ENCODE measurements at places on chromosomes 1 and 21.

DNA sequence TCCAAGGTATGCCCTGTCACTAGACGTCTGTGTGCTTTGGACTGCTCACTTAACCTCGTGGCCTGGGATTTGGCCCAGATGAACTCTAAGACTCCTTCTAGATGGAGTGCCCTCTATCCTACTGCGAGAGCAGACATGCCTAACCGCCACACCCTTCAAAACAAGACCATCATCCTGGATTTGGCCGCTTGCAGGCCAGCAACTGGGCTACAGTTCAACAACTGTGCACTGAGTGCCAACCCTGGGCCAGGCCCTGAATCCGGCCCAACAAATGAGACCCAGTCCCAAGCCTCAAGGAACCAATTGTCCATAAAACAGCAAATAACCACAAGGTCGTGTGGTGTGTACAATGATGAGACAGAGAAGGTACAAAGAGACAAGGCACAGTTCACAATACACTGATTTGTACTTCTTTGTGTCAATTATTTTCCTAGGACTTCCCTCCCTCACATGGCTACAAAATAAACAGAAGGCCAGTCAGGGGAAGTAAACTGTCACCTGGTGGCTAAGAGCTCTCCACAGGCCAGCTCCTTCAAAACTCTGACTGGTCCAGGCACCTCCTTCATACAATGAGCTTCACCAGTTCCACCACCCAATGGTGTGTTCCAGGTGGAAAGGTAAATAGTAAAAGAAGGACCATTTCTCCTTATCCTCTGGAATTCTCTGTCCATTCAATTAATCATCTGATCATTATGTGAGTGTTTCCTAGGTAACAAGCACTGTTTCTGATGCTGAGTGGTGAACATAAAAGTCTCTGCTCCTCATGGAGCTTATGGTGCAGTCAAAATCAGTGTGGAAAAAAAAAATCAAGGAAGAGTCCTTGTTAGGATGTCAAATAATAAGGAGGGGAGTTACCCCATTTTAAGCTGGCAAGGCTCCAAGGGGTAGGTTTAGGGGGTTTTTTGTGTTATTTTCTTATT, 60.4 kb downstream of the CAPZB start:
- no peak for DNase-seq

GRCh38 chr1:220123889-220124288, 30.0 kb downstream of the IARS2 start:
- DNase-seq, result no peak

GRCh38 chr1:39657923-39658485, 13.9 kb downstream of the NT5C1A start:
- DNase-seq, result peak; percentile 39

DNA sequence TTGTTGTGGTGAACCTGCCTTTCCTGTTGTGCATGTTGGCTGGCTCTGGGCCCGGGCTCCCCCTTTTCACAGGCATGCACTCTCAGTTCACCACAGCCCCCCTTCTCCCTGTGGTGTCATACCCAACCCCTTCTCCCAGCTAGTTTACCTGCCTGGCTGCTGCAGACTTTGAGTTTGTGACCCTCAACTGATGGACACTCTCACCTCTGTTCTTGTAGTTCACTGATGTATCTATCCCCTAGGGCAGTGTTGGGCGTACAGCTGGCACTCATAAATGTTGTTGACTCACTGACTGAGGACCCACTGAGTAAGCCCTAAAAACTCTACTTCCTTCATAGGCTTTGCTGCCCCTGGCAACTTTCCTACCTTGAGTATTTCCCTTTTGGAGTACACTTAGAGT, 54.9 kb downstream of the WDR64 start:
- DNase-seq, result no peak

DNA sequence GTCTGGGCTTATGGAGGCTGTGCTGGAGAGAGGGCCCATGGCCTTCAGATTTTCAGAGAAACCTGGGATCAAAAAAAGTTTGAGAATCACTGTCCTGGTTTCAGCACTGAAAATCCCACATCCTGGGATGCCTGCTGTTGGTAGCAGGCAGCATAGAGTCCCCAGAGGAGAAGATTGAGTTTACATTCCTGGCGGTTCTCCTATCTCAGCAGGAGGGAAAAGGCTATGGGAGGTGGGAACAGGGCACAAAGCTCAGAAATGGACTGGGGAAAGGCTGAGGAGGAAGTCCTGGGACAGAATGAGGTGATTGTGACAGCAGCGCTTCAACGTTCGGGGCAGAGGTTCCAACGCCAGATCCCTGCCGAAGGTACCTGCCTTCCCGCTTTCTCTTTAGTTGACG, 103.4 kb downstream of the ETS2 start:
- DNase-seq, result no peak

DNA sequence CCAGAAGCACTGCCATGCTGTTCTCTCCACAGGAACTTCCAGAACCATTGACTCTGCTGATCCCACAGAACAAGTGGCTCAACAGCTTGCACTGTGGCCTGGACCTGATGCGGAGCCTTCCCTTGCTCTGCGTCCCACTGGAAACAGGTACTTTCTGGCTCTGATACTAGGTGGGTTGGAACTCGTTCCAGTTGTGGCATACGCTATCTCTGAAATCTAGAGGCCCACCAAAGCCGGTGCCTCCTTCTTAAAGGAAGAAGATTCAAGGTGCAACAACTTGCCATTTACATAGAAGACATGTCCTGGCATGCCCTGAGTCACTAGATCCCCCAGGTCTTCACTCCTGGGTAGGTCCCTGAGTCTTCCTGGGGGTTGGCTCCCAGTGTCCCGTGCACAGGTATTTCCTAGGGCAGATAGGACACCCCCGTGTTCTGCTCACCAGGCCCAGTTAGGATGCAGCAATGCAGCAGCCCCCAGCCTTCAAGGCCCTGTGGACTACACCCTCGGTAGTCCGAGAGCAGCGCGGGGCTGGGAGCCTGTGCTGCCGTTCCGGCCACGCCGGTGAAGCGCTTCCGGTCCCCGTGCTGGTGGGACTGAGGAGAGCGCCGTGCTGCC, 10.8 kb upstream of the PCBP3 start:
- no peak for DNase-seq

- DNase-seq, result no peak
Measured at GRCh38 chr21:17495680-17496079, 17.2 kb upstream of the CXADR start.

DNA sequence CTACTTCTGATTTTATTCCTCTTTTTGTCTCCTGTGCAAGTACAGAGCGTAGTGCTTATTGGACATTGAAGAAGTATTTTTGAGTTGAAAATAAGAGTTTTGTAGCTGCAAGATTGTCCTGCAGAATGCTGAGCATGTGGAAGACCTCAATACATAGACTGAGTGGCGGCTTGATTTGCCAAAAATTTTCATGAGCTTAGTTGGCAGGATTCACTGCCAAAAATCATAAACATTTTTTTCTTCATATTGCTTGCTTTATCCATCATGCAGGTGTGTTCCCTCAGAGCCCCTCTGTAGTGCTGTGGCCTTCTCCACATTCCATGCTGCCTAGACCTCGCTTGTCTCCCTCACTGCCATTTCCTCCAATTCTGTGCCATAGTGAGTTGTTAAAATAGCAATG, 100.1 kb downstream of the DUSP10 start:
- DNase-seq, result no peak

GRCh38 chr1:173364827-173365226, 112.3 kb upstream of the PRDX6 start:
- DNase-seq, result no peak

DNA sequence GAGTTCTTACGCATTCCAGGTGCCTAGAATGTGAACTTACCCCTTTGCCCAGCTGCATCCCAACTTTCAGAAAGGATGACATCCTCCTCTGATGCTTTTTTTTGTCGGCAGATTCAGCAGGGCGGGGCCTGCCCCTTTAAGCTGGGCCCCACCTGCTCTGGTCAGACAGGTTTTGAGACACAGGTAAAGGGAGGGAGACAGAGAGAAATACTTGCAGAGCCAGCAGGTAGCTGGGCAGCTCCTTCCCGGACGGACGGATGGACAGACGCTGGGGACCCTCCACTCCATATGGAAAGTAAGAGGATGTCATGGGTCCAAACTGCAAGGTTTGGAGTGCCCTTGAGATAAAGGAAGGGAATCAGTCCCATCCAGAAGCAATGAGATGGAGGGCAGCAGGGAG, at the start of gene TMEM79:
TSS of gene TMEM79 (plus strand) at position 214 of the 400 bp plus-strand sequence. CDS start 902 bp downstream, outside the sequence.
- DNase-seq, result no peak

DNA sequence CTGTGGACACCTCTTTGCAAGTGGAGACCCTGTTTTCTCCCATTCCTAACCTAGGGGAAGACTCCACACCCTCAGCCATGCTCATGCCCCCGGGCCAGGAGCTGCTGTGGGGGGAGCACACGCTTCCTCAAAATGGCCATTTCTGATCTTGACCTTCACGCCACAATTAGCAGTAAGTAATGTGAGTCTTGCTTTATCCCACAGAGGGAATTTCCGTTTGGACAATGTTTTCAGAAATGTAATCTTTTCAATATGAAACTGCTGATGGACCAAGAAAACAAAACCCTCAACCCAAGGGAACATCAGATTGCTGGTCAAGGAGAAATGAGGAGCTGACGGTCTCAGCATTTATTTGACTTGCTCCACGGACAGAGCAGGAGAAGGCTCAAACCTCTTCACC, 8.3 kb upstream of the KCNE1 start:
- DNase-seq, result no peak

GRCh38 chr1:221921936-221922335, 180.0 kb upstream of the DUSP10 start:
- no peak for DNase-seq

DNA sequence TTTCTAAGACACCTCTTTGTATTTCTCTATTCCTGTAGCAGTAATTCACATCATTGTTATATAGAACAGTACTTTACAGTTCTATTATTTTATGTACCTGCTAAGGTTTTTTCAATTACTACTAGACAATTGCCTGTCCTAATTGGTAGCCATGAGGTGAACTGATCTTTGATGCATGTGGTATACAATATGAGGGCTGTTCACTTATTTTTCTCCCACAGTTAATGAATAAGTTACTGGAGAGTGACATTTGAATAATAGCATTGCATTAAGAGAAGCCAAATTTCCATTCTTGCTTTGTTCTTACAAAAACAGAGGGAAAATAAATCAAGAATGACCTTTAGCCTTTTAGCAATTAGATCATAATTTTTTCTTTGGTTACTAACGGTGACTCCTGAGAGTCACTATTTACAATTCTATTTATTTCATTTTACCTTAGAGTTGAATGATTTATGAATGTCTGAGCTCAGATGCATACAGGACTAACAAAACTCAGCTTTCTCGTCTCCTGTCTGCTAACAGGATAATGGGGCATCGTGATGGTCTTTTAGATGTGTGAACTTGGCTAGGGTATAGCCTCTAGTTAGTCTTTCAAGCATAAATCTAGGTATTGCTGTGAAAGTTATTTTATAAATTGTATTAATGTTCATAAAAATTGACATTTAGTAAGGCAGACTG, 54.1 kb downstream of the OLFM3 start:
- DNase-seq, result no peak

DNA sequence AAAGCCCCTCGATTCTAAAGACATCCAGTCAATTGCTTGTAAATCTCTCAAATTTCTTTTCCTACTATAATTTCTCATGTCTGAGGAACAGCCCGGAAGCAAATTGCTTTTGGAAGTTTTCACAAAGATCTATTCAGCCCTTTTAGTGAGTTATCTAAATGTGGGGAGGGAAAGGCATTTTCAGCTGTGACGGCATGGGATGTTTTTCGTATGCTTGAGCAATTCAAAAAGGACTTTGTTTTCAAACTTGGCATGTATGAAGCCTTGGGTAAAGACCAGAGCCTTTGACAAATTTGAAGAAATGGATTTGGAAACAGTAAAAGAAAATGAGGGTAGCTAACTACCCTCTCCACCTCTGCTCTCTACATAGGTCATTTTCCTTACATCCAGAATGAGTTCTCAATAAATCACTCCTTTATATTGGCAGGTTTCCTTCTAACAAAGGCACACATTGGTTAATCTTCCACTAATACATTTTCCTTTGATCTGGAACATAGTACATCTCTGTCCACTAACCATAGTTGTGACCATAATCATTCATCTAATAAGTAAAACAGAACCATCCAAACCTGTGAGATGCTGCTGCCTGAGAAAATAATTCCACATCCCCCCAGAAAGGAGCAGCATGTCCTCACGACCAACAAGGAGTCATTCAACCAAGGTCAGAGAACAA, 66.1 kb upstream of the ADAM30 start:
- DNase-seq, result no peak

GRCh38 chr1:117290890-117291289, 76.4 kb upstream of the MAN1A2 start:
- DNase-seq, result no peak

DNA sequence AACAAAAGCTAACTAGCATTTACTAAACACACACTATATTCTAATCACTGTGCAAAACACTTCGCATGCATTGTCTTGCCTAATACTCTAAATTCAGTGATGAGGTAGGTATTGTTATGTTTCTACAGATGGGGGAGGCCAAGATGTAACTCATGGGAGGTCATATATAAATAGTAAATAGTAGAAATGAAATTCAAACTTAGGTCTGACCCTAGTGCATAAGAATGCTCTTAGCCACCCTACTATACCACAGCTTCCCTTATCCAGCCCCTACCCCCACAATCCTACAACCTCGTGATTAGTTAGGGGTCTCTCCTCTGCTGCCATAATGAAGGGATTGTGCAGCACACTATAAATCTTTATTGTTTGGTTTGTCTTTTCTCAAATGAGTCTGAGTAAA, 3.3 kb downstream of the PFDN2 start:
- no peak for DNase-seq

- no peak for DNase-seq
Measured at GRCh38 chr1:966135-966703, at the start of gene PLEKHN1. TSS of gene PLEKHN1 (plus strand) at chr1:966482. CDS start at chr1:966532, 50 bp downstream.

GRCh38 chr1:17121881-17122280, 2.6 kb upstream of the PADI2 start:
- DNase-seq, result no peak

GRCh38 chr1:9004700-9005394, 21.4 kb downstream of the SLC2A7 start:
- peak; percentile 83 for DNase-seq

- no peak for DNase-seq
Measured at GRCh38 chr1:11364170-11364569, 91.2 kb downstream of the UBIAD1 start.

GRCh38 chr1:31051611-31052010, 13.9 kb downstream of the PUM1 start:
- no peak for DNase-seq

DNA sequence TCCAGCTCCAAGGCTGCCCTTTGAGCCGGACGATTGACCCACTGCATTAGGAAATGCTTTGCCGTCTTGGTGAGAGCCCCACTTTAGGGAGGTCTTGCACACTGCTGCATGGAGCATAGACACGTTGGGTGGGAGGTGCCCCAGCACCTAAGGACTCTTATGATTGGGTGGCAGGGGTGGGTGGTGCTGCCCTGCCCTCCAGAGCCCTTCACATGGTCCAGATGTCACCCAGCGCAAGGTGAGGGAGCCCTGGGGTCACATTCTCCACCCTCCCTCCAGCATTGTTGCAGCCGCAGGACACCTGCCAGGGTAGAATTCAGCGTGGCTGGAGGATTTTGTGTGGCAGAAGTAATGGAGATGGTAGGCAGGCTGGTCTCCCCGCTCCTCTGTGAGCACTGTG, 137.4 kb upstream of the COL6A1 start:
- DNase-seq, result no peak

- DNase-seq, result no peak
Measured at GRCh38 chr1:218304281-218305039, 19.4 kb downstream of the RRP15 start.

GRCh38 chr1:232891071-232891470, 59.3 kb upstream of the NTPCR start:
- no peak for DNase-seq

GRCh38 chr1:6627841-6628545, 3.3 kb downstream of the THAP3 start:
- DNase-seq, result no peak

GRCh38 chr1:84913555-84913892, 20.5 kb upstream of the LPAR3 start:
- no peak for DNase-seq
